Endothelial cell (in vitro differentiated cells): ENCODE measurements at places on chromosomes 3 and 15. TPM values are rescaled to one million over a fixed set of nuclear protein-coding genes. Genes with fewer than 3 reads are reported as not detected.

DNA sequence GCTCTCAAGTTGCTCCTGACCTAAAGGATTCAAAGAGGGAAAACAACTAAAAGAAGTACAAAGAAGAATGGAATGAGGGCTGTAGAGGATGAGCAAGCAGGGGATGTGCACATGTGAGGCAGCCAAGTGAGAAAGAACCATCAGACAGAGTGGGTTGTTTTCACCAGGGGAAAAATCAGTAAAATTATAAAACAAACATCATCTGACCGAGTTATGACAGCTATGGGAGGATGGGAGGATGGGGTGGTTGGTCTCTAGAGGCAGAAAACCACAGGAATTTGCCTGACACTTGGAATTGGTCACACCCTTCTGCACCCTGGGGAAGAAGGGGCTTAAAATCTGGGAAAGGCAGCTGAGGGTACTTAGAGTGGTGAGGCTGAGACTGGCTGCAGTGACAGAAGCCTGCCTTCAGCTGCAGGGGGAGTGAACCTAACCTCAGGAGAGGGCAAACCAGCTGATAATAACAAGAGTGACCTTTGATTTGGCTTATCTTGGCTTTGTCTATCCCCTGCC lies 10.1 kb downstream of the ARHGAP31 start:
- no peak for DNase-seq

The LDHAL6B gene
- total RNA-seq, result not detected

GRCh38 chr3:148750296-148750695 lies 52.6 kb downstream of the AGTR1 start:
- DNase-seq, result no peak

DNA sequence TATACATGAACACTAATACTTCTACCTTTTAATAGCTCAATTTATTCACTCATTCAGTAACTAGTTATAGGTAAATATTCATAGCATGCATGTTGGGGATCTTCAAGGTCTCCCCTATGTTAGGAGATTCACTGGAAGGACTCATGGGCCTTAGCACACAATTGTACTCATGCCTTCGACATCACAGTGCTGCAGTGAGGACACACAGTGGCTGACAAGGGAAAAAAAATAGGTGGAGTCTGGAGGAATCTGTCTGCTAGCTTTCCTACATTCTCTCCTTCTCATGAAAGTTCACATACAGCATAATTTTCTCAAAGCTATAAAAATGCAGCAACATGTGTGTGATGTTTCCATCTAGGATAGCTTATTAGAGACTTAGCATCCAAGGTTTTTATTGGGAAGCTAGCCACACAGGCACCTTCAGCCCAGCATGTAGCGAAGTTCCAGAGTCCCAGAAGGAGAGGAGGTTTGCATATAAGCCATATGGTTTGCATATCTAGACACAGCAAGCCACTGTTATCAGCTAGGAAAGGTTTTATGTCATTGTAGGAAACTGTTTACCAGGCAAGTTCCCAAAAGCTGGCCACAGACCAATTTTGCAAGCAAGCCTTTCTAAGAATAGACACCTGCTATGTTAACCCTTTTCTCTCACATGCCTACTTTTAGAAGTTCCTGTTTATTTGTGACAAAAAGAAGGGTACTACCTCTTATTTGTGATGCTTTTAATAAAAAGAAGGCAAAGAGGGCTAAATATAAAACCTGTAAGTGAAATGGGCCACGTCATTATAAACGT lies 46.4 kb downstream of the MORC1 start:
- DNase-seq, result no peak

DNA sequence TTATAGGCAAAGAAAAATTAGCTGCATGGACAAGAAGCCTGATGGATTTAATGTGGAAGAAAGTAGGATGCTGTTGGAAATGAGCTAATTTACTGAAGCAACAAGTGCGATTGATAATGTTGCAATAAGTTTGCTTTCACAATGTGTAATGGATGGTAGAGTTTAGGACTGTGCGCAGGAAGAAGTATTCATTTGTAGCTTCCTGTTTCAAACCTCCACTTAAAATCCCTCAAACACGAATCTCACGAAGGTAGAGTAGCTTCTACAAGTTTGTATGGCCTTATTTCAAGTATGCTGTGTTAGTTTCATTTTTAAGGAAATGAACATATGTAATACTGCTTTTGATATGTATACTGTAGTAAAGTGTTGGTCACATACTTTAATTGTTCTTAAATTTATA lies 42.3 kb downstream of the KCNH8 start:
- DNase-seq, result no peak

DNA sequence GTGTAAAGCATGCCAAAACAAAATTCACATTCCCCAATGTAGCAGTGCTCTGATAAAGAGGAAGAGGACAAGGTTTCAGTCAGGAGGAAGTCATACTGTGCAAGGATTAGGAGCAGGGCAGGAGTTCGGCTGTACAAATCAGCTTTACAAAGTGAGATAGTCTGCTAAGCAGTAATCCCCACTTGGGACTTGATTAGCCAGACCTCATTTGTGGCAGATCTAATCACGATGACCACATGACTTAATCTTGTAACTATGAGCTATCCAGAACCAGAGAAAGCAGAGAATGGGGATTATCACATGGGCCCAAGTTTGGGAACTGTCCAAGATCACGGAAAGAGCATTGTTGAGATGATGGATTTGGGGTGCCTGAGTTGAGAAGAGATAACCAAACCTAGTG lies 7.8 kb downstream of the DCBLD2 start:
- no peak for DNase-seq

GRCh38 chr3:62587579-62588031 lies 214.3 kb upstream of the FEZF2 start:
- DNase-seq, result no peak

The LOXL1 gene
- total RNA-seq, result 156 TPM

The IL5RA gene
- not detected for total RNA-seq

GRCh38 chr3:4387210-4388204 lies 79.6 kb downstream of the SUMF1 start:
- DNase-seq, result no peak

The MCTP2 gene
- total RNA-seq, result 1.5 TPM

The SOX2 gene
- total RNA-seq, result 1.4 TPM

The GATM gene
- 3.5 TPM for total RNA-seq

The MAP2K1 gene
- total RNA-seq, result 139 TPM

- DNase-seq, result no peak
Measured at GRCh38 chr3:99730870-99731269, 86.8 kb upstream of the CMSS1 start.

DNA sequence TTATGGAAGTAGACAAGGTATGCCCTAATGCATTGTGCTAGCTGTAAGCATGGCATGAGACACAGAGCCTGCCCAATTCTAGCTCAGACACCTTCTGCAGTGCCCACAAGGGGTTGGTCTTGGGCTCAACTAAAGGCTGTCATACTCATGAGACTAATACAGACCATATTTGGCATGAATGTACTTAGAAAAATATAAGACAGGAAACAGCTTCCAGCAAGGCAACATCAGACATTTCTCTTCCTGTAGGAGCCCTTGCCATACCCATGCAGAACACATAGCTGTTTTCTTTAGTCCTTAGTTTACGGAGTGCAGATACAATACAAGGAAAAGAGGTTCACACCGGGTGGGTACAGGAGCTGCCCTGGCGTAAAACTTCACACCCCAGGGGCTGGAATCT lies 30.5 kb upstream of the NR1I2 start:
- DNase-seq, result no peak

- DNase-seq, result no peak
Measured at GRCh38 chr15:83733691-83734090, 79.8 kb downstream of the ADAMTSL3 start.

- no peak for DNase-seq
Measured at GRCh38 chr3:156576651-156577348, 21.9 kb upstream of the SSR3 start.

DNA sequence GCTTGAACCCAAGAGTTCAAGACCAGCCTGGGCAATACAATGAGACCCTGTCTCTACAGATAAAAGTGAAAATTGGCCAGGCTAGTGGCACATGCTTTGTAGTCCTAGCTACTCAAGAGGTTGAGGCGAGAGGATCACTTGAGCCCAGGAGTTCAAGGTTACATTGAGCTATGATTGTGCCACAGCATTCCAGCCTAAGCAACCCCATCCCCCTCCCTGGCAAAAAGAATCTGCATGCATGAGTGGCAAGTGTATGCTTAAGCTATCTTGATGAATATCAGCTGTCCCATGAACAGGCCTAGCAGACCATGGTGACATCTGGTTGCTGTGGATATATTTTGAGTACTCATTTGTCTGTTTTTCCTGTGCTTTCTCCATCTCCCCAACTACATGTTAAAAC lies 4.7 kb downstream of the ATRIP start:
- DNase-seq, result no peak

DNA sequence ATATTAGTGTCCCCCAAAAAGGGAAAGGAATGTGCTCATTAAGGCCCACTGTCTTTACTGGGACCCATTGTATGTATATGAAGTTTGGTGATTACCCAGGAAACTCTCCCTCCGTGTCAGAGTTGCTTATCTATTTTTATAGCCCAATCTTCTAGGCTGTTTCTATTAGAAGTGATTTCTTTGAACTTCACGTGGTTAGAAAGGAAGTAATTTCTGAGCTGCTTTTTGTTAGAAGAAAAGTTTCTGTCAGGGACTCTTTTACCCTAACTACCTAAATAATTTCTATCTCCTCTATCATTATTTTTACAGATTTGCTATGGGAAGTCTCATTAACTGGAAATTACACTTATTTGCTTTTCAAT lies 17.7 kb upstream of the SENP7 start:
- DNase-seq, result no peak
